Activated naive CD4-positive, alpha-beta T cell treated with anti-CD3 and anti-CD28 coated beads, Interleukin-2, amount 50 U/mL, for 16 hours (primary cell): ENCODE measurements at places on chromosomes 12 and 14.

- DNase-seq = no peak
These were observed 52.6 kb downstream of the SEC23A start for GRCh38 chr14:39050389-39050788.

DNA sequence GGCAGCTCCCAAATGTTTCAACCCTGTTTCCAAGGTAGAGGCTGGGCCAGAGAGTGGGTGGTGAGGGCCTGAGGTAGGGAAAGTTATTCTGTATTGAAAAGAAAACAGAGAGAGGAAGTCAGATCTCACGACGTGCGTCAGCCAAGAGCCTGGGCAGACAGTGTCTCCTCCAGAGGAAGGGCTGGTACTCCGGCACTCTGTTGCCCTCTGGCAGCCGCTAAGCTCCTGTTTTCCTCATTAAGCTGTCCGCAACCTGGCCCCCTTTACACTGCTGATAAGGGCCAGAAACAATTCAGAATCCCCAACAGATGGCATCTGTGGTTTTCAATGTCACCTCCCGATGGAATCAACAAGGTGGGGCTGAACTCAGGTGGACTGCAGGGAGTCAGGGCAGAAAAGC, 26.0 kb upstream of the LTBP2 start:
- no peak for DNase-seq

- DNase-seq = no peak
These were observed 272.7 kb downstream of the AEBP2 start for GRCh38 chr12:19712041-19712440.

GRCh38 chr14:30585204-30585603, 26.2 kb downstream of the G2E3 start:
- no peak for DNase-seq

- peak; percentile 42 for DNase-seq
These were observed 19.6 kb downstream of the ACVR1B start for GRCh38 chr12:51970904-51971646.

DNA sequence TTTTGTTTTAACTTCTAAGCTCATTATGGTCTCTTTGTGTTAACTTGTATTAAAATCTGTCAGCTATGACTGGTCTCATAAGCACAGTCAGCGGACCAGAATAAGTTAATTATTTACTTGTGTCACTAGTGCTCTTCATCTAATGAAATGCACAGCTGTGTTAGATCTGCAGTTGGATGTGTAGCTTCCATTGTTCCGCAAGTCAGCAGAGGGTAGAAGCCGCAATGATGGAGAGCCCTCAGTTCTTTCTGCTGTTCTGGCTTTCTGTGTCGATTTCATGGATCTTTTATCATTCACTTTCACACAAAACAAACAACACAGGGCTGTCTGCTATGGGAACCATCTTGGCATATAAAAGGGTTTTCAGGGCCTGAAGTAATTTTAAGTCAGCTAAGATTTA, 89.3 kb upstream of the RFX4 start:
- DNase-seq = no peak

DNA sequence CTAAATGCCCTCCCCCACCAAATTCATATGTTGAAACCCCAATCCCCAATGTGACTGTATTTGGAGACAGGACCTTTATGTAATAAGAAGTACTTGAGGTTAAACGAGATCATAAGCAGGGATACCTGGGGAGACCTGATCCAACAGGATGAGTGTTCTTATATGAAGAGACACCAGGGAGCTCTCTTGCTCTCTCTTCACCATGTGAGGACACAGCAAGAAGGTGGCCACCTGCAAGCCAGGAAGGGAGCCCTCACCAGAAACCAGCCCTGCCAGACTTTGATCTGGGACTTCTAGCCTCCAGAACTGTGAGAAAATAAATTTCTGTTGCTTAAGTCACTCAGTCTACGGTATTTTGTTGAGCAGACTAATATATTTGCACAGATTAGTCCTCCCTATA, 113.6 kb downstream of the NUAK1 start:
- no peak for DNase-seq

DNA sequence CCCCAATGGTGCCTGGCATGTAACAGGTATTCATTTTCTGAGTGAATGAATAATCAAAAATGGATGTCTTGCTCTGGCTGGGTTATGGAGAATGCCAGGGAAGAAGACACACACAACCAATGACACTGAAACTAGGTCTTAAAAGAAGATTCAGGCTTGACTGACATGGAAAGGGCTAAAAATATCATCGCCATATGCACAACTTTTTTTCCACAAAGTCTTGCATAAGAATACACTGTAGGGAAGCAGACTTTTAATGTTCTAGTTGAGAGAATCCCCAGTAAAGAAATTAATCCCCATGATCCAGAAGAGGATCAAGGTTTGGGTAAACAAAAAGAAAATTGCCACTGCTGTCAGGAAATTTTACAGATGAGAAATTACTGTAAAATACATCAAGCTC, 116.4 kb downstream of the SLC2A13 start:
- no peak for DNase-seq

- DNase-seq = no peak
These were observed 14.2 kb upstream of the HMGA2 start for GRCh38 chr12:65810036-65810435.
